ENCODE measurements at places on chromosomes 16 and 17.
A peak's percentile ranks its signal among the peaks of the same experiment; 100 is the strongest.

DNA sequence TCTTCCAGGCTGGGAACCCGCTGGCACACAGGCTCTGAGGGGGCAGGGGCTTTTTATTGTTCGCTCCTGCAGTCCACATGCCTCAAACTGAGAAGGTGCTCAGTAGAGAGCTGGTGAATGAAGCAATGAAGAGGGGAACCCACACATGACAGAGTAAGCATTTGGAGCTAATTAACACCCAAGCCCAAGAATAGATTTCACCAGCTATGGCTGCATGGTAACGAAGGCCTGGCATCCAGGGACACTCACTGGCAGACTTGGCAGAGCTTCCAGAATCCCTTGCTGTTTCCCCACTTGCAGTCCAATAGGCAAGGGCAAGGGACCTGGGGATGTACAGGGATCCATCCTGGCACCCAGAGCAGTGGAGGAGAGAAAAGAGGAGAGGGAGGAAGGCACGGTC is 12.2 kb downstream of the FLOT2 start:
- no peak for DNase-seq

GRCh38 chr17:48626245-48627117 is at the start of gene HOXB9:
Gene HOXB9 (minus strand): TSS chr17:48626358. CDS start chr17:48626269, 89 bp downstream.
- no peak for DNase-seq

DNA sequence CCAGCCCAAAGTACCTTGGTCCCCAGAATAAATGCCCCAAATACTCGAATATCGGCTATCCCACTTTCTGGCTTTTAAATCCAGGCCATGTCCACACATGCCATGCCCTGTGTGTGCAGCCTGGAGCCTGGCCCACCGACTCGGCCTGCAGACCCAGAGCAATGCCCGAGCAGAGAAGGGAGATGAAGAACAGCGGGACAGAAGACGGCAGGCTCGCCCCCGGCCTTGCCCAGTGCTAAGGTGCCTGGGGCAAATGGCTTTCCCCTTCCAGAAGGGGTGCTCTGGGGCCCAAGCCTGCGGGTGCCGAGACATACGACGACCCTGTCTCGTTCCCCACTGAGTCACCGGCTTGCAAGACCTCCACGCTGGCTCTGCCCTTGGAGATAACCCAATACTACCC is 8.0 kb downstream of the CLUH start:
- DNase-seq = no peak

- DNase-seq = no peak
These were observed 25.0 kb downstream of the WNT9B start for GRCh38 chr17:46876353-46876887.

- no peak for DNase-seq
These were observed 77.5 kb downstream of the CDK5R1 start for GRCh38 chr17:32564325-32564724.

DNA sequence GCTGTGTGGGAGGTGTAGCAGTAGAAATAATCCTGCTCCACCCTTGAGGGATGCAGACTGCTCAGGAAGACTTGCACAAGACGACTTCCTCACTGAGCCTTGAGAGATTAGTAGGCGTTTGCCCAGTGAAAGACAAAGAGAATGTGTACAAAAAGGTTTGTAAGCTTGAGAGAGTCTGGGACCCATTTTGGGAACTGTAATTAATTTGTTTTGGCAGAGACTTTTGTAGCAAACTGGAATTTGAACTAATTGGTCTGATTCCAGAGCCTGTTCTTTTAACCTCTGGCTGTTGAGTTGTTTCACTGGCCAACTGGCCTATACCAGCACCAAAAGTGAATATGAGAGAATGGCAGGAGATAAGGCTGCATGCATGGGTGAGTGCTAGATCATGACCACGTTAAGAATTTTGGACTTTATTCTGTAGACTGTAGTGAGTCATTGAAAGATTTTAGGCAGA is 75.5 kb downstream of the AATF start:
- DNase-seq = no peak

DNA sequence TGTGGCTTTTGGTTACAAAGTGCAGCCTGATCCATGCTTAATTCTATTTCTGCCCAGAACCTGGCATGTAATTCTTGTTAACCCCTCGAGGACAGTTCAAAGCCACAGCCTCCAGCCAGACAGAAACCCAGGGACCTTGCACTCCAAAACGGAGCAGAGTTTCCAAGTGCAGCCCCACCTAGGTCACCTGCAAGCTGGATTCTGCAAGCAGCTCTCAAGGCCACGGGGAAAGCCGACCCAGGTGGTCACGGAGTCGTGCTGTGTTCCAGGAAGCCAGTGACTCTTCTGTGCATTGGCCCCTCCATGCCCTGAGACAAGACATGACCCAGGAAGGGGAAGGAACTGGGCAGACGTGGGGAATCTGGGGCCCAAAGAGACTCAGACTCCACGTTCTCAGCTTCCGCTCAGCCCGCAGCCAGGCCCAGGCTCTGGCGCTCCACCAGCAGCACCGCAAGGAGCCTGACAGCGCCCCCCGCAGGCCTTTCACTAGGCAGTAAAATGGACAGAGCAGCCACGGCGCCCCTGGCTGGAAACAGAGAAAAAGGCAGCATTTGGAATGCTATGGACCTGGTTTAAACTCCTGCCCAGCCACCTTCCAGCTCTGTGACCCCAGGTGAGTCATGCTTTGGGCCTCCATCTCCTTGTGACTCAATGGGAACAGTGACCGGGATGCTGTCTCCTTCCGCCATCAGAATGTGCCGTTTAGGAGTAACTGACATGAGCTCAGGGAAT is 27.3 kb upstream of the GSG1L start:
- no peak for DNase-seq

GRCh38 chr16:66254106-66254505 is 112.4 kb upstream of the CDH5 start:
- no peak for DNase-seq

DNA sequence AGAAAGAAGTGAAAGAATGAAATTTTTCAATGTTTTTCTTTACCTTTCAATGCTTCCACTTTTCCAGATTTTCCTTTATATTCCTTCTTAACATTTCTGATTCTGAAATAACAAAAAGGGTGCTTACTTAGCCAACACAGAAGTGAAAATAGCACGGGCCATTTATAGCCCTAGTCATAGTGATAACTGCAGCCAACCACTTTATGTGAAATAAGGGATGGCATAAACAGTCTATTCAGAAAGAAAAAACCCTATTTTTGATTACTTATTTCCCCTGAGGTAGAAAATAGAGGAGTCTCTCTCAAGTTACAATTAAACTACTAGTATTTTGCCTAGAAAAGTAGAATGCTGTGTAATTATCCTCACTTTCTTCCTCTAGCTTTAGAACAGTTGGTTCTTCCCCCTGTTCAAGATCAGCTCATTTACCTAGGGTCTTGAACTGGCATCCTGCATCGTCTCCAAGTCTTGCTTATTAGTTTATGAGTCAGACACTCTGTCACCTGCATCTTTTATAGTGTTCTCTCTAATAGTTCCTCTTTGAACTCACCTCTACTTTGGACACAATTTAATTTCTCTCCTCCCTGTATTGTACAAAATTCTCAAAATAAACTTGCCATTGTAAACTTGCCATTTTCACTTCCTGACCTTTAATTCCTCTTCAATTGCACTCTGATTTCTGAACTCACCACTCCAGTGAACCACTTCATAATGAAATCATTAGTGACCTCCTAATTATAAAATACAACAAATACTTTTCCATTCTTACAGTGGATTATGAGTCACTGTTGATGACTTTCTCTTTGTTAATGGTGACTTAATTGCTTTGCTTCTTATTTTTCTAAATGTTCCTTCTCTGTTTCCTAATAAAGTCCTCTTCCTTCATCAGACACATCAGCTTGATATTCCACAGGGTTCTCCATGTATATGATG is 23.6 kb downstream of the ABCA6 start:
- no peak for DNase-seq

DNA sequence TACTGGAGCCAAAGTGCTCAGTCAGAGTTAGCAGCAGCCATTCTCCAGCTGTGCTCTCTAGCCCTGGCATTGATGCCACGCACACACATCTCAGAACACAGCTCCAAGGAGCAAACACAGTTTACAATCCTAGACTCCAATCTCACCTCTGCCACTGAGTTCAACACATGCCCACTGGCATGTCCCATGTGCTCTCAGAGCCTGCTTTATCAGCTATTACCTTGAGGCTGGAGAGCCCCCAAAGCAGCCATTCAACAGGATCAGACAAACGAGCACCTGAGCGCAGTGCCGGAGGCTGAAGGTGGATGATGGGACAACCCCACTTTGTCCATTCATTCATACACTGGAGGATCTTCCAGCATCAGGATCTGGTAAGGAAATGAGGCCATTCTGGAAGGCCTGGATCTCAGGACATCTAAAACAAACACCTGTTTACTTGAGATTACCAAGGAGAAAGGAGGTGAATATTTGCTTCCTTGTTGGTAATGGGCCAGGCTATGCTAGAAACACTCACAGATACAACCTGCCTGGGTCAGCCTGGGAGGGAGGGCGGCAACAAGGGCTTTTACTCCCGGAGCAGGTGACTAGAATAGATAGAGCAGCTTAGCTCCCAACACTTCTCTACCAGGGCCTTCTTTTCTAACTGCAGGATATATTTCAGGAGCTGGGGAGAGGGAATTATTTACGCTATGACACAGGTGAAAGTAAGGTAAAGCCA is 25.4 kb downstream of the RANBP10 start:
- DNase-seq = no peak

DNA sequence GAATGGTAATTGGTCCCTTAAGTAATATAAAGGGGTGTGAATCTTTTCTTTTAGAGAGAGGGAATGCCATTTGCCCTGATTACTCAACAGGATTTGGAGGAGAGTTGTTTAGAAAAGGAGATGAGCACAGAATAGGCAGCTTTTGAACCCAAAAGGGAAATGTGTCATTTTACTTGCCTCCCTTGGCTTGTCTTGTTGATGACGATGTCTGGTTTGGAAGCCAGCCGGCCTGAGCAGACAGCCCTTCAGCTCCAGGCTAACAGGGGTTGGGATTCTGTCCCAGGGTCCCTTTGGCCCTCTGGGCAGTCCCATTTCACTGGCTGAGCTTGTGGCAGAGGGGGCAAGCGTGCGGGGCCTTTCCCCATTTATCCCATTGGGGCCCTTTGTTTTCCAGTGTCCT is 22.3 kb upstream of the PRKAR1A start:
- DNase-seq = no peak

- no peak for DNase-seq
These were observed 222.0 kb downstream of the HS3ST3B1 start for GRCh38 chr17:14522795-14523387.

GRCh38 chr16:27083861-27084261 is 17.1 kb downstream of the C16orf82 start:
- DNase-seq = no peak

GRCh38 chr17:61836266-61837174 is 26.8 kb downstream of the BRIP1 start:
- no peak for DNase-seq

DNA sequence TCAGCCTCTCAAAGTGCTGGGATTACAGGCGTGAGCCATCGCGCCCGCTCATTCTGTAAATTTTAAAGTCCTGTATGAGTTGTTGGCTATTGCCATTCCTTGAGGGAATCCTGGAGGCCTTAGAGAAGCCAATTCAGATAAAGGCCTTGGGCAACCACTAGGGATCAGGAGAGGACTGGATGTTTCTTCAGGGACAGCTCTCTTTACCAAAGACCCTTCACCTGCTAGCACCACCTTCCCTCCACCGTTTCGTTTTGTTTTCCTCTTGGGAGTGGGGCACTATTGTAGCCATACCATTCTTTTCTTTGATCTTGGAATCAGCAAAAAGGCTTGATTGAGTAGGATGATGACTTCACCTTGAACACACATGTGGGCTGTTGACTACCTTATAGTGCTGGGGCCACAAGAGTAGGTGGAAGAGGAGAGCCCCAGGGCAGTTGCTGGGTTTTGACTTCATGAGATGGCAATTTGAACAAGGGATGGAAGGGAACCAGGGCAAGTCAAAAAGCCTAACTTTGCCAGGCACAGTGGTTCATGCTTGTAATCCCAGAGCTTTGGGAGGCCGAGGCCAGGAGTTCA is 7.0 kb upstream of the ANKRD40CL start:
- no peak for DNase-seq

GRCh38 chr17:39617446-39618245 is 9.1 kb upstream of the PPP1R1B start:
- DNase-seq = peak; percentile 17

- DNase-seq = peak; percentile 85
These were observed 97.3 kb upstream of the METTL9 start for GRCh38 chr16:21501869-21502667.

GRCh38 chr17:40281663-40282062 is 6.0 kb upstream of the CDC6 start:
- no peak for DNase-seq

DNA sequence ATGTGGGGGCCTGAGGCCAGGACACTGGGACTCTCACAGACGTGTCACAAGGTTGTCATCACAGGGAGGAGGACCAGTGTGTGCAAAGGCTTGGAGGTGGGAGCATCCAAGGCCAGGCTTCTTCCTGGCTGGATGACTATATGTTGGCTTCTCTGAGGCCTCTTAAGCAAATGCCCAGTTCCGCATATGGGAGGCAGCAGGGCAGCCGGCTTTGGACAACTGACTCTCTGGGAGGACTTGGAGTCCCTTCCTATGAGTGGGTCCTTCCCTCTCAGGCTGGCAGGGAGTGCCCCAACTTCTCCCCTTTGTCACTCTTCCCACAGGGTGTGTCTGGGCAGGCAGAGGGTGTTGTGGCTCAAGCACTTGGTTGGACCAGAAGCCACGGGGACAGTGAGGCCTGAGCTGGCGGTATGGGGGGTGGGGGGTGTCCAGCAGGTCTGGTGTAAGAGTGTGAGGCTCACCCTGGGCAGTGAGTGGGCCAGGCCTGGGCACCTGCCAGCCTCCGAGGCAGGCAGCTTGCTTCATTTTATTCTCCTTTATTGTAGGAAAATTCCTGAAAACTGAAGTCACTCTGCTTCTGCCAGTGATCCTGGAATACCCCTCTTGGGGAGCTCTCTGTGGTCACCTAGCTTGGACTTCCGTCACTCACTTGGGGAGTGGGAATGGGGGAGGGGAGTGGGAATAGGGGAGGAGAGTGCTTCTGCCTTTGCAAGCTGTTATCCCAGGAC is 14.9 kb downstream of the ADGRG1 start:
- DNase-seq = no peak

DNA sequence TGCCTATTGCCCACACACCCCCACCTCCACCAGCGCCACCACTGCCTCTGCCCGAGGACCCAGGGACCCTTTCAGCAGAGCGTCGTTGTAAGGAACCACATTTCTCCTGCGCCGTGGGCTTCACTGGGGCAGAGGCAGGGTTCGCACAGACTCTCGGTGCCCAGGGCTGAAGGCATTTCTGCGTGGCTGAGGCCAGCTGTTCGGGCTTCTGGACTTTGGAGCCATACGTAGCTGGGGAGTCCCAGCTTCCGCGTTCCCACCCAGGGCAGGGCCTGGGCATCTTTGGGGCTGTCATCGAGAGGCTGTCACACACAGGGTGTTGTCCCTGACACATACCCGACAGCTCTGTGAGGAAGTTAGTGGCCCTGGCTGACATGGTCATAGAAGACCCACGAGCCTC is 16.0 kb upstream of the SMIM5 start:
- no peak for DNase-seq

GRCh38 chr17:64615028-64615677 is 47.0 kb downstream of the SMURF2 start:
- no peak for DNase-seq

GRCh38 chr16:16080465-16081065 is 131.1 kb downstream of the ABCC1 start:
- no peak for DNase-seq

GRCh38 chr17:66655861-66656260 is 179.1 kb upstream of the CACNG5 start:
- DNase-seq = no peak

GRCh38 chr17:29674281-29674680 is 51.6 kb upstream of the CORO6 start:
- DNase-seq = no peak

All from stimulated activated CD8-positive, alpha-beta memory T cell treated with anti-CD3 and anti-CD28 coated beads, Interleukin-4, amount 100 ng/mL, for 1 hour (primary cell).